Stimulated activated CD8-positive, alpha-beta memory T cell treated with anti-CD3 and anti-CD28 coated beads, Interleukin-2, amount 100 ng/mL, for 48 hours (primary cell): ENCODE measurements at places on chromosomes 12 and 14.

GRCh38 chr14:33709711-33710110 is 241.2 kb downstream of the EGLN3 start:
- DNase-seq: no peak

DNA sequence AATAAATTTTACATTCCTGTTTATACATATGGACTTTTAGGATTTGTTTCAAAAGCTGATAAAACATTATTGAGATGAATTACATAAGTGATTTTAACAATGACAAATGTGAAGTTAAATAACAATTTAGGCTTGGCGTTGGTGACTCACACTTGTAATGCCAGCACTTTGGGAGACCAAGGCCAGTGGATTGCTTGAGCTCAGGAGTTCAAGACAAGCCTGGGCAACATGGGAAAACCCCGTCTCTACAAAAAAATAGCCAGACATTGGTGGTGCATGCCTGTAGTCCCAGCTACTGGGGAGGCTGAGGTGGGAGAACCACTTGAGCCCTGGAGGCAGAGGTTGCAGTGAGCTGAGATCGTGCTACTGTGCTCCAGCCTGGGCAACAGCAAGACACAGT is 7.4 kb downstream of the ACOT2 start:
- no peak for DNase-seq

DNA sequence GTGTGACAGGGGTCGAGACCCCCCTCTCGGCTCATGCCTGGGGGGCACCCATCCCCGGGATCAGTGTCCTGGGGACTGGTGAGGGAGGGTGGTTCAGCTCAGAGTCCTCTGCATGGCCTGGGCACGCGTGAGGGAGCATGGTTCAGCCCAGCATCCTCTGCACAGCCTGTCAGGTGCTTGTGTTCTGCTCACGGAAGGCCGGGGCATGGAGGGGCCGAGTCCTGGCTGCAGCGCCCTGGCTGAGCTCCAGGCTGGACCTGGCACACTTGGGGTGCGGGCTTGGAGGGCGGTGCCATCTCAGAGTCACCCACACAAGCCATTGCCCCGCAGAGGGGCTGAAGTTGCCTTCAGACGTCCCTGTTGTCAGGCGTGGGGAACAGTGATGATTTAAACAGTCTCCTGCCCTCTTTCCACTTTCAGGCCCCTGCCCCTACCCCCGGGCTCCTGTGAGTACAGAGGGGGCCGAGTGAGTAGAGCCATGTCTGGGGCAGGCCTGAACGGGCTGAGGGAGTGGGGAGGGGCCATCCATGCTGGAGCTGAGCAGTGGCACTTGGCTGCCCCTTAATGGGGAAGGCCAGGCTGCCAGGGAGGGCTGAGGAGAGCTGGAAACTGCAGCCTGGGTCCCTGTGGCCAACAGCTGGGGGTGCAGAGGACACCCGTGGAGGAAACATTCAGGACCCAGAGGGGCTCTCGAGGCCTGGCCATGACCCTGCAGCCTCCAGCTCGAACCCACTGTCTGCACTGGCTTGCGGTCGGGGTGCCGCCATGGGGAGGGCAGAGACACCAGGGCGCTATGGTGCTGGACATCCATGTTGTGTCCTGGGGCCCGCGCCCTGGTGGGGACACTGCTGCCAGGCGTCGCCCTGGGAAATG is 22.5 kb downstream of the FBRSL1 start:
- no peak for DNase-seq

- no peak for DNase-seq
Measured at GRCh38 chr14:103286968-103287850, 46.8 kb upstream of the EIF5 start.

DNA sequence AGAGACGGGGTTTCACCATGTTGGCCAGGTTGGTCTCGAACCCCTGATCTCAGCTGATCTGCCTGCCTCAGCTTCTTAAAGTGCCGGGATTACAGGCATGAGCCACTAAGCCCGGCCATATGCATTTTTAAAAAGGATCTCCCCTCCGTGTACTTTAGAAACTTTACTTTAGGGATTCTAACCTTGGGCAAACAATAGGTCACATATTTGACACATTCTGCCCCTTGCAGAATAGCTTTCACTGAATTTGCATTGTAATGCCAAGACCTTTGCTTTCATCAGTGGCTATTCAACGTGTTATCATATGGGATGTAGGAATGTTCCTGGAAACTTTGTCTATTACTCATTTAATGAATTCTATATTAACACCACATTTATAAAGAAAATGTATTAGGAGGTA is 11.4 kb upstream of the ANKS1B start:
- no peak for DNase-seq

DNA sequence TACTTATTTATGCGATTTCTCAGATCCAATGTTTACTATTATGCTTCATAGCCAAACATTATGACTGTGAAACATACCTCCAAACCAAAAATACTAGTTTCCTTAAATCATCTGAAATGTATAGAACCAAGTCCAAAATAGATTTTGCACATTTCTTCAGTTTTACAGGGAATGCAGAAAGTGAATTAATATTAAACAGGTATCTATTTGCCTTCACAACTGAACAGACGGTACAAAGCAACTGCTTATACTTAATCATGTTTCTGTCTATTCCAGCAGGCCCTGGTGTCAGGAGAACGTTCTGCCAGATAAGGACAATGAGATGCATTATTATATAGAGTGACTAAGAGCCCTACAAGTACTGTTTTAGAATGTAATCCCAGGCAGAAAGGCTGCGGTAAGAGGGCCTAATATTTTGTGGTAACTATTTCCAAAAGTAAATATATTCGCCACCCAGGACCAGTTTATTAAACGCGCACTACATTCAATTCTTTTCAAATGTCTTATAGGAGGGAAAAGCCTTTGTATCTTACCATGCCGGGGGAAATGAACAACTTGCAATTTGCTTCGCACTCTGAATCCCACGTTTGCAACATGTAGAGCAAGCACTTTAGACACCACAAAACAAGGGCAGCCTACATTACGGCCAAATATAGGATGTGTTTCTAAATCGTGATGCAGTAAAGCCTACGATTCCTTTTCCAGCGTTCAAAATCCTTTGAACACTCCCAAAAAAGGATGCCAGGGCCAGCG is 1.5 kb downstream of the CORO1C start:
- DNase-seq: no peak

DNA sequence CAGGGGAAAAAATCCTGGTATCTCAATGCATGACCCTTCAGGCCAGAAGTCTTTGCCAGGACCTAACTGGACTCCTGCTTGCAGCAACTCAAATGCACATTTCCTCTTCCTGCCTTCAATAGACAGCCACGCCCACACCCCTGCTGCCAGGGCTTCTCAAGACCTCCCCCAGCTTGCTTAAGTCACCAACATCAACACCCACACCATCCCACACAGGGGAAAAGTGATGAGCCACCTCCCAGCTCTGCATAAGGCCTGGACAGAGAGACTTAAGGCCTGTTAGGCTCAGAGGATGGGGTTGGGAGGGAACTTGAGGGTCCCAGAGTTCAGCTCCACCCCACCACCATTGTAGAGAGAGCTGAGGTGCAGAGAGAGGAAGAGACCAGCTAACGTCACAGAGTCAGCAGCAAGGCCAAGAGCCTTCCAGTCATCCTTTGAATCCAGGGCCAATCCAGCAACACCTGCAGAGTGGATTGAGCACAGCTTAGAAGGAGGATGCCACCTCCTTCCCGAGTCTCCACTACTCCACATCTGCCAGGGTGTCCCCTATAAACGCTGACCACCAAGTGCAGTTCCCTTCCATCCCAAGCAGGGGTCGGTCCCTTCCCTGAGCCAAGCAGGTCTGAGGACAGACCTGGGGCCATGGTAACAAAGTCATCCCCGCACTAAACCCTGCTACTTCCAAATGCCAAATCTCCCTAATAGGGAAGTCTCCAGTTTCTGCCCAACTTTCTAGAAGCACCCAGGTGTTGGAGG is 50.0 kb downstream of the KDM2B start:
- peak; percentile 42 for DNase-seq

DNA sequence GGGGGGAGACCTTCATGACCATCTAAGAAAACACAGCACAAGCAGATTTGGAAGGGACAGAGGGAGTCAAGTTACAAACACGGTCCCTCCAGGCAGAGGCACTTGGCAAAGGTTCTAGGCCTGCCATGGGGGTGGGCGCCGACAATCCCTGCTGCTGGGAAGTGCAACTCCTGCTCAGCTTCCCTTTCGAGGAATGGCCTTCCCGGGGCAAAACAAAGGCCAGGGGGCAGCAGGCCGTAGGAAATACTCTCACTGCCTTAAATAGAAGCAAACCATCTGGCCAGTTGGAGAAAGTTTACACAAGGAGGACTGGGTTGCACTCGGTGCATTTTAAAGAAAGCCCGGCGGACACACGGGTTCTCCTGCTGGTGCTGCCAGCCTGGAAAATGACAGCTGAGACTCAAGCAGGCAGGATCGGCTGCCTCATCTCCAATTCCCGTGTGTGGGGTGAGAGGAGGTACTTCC is 65.8 kb downstream of the ITPK1 start:
- DNase-seq: no peak

DNA sequence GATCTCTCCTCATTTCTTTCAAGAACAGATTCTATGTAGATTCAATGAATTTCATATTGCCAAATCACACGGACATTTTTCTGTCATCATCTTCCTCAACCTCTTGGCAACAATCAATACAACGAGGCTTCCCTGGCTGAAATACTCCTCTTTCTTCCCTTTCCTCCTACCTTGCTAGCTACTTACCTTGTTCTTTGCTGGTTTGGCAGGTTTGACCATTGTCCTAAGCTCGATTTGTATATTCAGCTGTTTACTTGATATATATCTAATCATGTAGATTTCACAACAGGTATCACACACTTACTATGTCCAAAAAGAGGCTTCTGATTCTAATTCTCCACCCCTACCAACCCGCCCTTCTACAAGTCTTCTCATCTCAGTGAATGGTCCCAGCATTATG is 23.6 kb downstream of the NDUFA12 start:
- DNase-seq: no peak
